ENCODE measurements at places on chromosomes 12 and 14. TPM values are rescaled to one million over a fixed set of nuclear protein-coding genes. Genes with fewer than 3 reads are reported as not detected.

Gene ACRBP
- total RNA-seq, result 5.2 TPM

Gene SSTR1
- 1.0 TPM for total RNA-seq

GRCh38 chr12:62900686-62901272 is 34.2 kb downstream of the PPM1H start:
- H3K36me3 ChIP-seq, result no peaks in the 10 kb centered on the region
- no peaks in the 10 kb centered on the region for H3K27me3 ChIP-seq
- DNase-seq, result no peak
- no peak overlapping the region for H3K27ac ChIP-seq
- peaks cover 2% of the 10 kb centered on the region for H3K4me1 ChIP-seq

Gene DNAJC22
- total RNA-seq, result not detected

Gene FAM90A1
- total RNA-seq, result 0.32 TPM
